Naive B cell (primary cell): ENCODE measurements at places on chromosomes 2 and 18.
A peak's percentile ranks its signal among the peaks of the same experiment; 100 is the strongest.

GRCh38 chr2:3451169-3451568 is 68.2 kb downstream of the ADI1 start:
- no peaks in the 10 kb centered on the region for H3K4me1 ChIP-seq
- peaks cover 26% of the 10 kb centered on the region for H3K36me3 ChIP-seq
- no peaks in the 10 kb centered on the region for H3K27me3 ChIP-seq
- no peak for DNase-seq

GRCh38 chr18:79260510-79260909 is 135.2 kb upstream of the NFATC1 start:
- no peak overlapping the region for H3K4me3 ChIP-seq
- H3K27me3 ChIP-seq = no peaks in the 10 kb centered on the region
- no peak for DNase-seq

DNA sequence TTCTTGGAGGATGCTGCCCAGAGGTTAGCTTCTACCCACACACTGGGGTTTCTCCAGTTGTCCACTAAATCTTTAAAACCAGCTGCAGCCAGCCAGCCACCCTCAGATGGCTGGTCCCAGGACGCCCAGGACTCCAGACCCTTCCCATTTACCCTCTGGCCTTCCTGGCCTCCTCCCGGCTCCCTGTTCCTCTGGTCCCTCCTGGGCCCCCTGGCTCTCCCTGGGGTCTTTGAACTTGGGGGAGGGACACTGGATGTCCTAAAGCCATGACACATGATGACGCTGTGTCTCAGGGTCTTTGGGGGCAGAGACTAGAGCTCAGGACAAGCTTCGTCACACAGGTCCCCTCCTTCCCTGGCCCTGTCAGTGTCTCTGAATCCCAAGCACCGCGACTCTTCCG is 201.1 kb upstream of the HDAC4 start:
- no peak overlapping the region for H3K4me3 ChIP-seq
- DNase-seq = no peak
- H3K27me3 ChIP-seq = peaks cover 30% of the 10 kb centered on the region
- no peaks in the 10 kb centered on the region for H3K4me1 ChIP-seq
- no peaks in the 10 kb centered on the region for H3K36me3 ChIP-seq

GRCh38 chr2:9103663-9104277 is 100.3 kb upstream of the MBOAT2 start:
- H3K36me3 ChIP-seq = no peaks in the 10 kb centered on the region
- H3K27me3 ChIP-seq = no peaks in the 10 kb centered on the region
- no peak for DNase-seq
- no peak overlapping the region for H3K27ac ChIP-seq
- no peaks in the 10 kb centered on the region for H3K4me1 ChIP-seq

DNA sequence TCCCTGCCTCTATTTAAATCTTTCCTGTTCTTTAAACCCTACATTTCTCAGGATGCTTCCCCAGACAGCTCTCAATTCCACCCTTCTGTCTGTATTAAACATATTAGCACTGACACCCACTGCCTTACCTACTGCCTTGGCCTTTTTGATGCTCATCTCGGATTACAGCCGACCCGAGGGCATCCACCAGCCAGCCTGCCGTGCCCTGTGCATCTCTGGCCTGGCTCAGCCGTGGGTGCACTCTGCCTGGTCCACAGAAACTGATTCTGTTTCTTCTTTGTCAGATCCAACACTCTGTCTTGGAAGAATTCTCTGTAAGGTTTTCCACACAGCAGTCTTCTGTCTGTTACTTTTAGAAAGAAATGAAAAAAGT is 27.2 kb downstream of the TANC1 start:
- no peak for DNase-seq
- peaks cover 11% of the 10 kb centered on the region for H3K4me1 ChIP-seq
- no peaks in the 10 kb centered on the region for H3K36me3 ChIP-seq

DNA sequence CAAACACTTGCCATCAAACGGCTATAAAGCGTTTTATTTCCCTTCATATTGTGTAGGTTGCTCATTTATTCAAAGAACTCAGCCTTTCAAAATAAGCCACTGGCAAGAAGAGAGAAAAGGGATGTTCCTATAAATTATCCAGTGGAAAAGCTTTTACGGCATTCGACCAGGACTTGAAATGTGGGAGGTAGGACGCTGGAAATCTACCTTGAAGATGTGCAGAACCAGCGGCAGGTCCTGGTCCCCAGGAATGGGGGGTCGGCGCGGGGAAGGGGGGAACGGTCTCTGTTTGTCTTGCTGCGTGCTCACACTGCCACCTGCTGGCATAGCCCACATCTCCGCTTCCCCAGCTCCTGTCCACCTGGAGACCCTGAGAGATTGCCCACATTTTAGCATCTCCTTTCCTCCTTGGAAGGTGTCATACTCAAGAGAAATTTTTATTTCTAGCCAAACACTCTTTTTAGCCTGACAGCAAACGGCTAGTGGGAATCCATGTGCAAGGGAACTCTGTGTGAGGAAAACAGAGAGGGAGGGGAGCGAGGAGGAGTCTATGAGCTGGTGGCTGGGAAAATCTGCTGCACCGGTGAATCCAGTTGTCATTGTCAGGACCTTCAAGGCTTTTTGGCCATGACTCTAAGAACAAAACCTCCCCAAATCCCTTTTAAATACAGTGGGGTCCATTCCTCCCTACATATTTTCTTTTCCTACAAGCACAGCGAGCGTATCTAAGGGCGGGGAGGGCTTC is 349.0 kb upstream of the PKDCC start:
- peaks cover 8% of the 10 kb centered on the region for H3K4me1 ChIP-seq
- no peak overlapping the region for H3K27ac ChIP-seq
- peaks cover 6% of the 10 kb centered on the region for H3K27me3 ChIP-seq

DNA sequence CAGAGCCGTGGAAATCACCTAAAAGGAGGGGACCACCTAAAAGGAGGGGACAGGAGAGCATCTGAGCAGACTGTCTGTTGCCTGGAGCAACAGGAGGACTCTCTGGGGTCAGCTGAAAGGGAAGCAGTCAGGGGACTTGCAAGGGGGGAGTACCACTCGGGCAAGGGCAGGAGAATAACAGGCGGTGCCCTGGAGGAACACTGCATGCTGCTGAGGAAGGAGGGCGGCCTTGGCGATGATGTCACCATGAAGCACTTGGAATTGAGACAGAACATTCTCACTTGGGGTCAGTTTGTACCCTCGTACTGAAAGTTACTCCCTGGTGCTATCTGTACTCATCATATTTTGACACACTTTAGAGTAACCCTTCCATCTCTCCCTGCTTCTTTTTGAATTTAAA is 18.4 kb downstream of the SIX3 start:
- H3K27ac ChIP-seq = peak overlapping the region; percentile 49
- H3K27me3 ChIP-seq = peaks cover 55% of the 10 kb centered on the region
- no peaks in the 10 kb centered on the region for H3K36me3 ChIP-seq

DNA sequence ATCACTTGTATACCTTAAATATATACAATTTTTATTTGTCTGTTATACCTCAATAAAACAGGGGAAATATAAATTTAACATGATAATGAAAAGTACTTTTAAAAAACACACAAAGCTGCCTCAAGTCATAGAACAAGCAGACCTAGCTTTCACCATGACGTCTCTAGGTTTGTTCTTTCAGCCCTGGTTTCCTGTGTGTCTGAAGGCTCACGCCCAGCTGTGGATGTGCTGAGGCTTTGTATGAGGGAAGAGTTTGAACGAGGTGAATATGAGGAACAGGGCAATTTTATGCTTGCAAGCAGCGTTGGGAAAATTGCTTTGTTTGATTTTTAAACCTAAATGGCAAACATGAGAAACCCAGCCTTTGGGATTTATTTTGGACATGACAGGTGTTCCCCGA is 15.3 kb downstream of the SH3RF3 start:
- no peak overlapping the region for H3K27ac ChIP-seq
- peak; percentile 10 for DNase-seq
- no peak overlapping the region for H3K4me3 ChIP-seq
- no peaks in the 10 kb centered on the region for H3K4me1 ChIP-seq

DNA sequence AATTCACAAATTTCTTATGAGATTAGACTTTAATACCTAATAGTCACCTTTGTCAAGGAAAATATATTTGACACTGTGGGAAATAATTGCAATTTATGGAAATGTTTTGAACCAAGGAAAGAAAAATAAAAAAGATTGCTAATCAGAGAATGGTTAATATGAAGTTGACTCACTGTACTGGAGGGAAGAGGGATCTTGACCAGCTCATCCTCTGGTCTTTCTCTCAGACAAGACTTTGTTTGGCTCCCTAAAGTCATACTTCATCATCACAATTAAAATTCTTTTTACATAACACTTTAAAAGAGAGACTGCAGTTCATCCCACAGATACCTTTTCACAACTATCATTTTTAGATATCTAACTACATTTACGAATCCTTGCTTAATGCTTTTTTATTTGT is 538.5 kb upstream of the ZEB2 start:
- no peak overlapping the region for H3K27ac ChIP-seq
- H3K27me3 ChIP-seq = no peaks in the 10 kb centered on the region
- no peaks in the 10 kb centered on the region for H3K4me1 ChIP-seq
- H3K36me3 ChIP-seq = no peaks in the 10 kb centered on the region
- DNase-seq = no peak

- H3K4me3 ChIP-seq = no peak overlapping the region
- no peaks in the 10 kb centered on the region for H3K27me3 ChIP-seq
- no peaks in the 10 kb centered on the region for H3K4me1 ChIP-seq
- no peak overlapping the region for H3K27ac ChIP-seq
Observed at GRCh38 chr2:133768256-133768655, 200.0 kb upstream of the NCKAP5 start.

GRCh38 chr18:48609820-48610815 is 71.3 kb downstream of the CTIF start:
- H3K27me3 ChIP-seq = no peaks in the 10 kb centered on the region
- no peak overlapping the region for H3K27ac ChIP-seq
- H3K36me3 ChIP-seq = no peaks in the 10 kb centered on the region
- no peaks in the 10 kb centered on the region for H3K4me1 ChIP-seq
- no peak overlapping the region for H3K4me3 ChIP-seq

- H3K27me3 ChIP-seq = peaks cover 52% of the 10 kb centered on the region
- peak within 1 kb of the TSS; percentile 84 for H3K4me3 ChIP-seq
- H3K4me1 ChIP-seq = peaks cover 4% of the 10 kb centered on the region
- H3K27ac ChIP-seq = no peak within 1 kb of the TSS
Observed at GRCh38 chr2:100321866-100322820, at the start of gene LONRF2. TSS of gene LONRF2 (minus strand) at chr2:100322501. CDS start at chr2:100322093, 408 bp downstream.

- no peak overlapping the region for H3K27ac ChIP-seq
- DNase-seq = no peak
Observed at GRCh38 chr2:233929352-233930022, 12.3 kb downstream of the TRPM8 start.

GRCh38 chr2:127563458-127564428 is 28.3 kb downstream of the MYO7B start:
- peaks cover 7% of the 10 kb centered on the region for H3K27me3 ChIP-seq
- H3K36me3 ChIP-seq = no peaks in the 10 kb centered on the region
- no peak for DNase-seq
- H3K27ac ChIP-seq = peak overlapping the region; percentile 85

GRCh38 chr2:215371915-215372897 is 60.3 kb downstream of the ATIC start:
- H3K4me1 ChIP-seq = no peaks in the 10 kb centered on the region
- no peak for DNase-seq
- H3K4me3 ChIP-seq = no peak overlapping the region
- no peaks in the 10 kb centered on the region for H3K36me3 ChIP-seq

- no peak overlapping the region for H3K4me3 ChIP-seq
- H3K27ac ChIP-seq = no peak overlapping the region
- H3K36me3 ChIP-seq = no peaks in the 10 kb centered on the region
Observed at GRCh38 chr2:220044383-220044782, 417.0 kb downstream of the SLC4A3 start.

DNA sequence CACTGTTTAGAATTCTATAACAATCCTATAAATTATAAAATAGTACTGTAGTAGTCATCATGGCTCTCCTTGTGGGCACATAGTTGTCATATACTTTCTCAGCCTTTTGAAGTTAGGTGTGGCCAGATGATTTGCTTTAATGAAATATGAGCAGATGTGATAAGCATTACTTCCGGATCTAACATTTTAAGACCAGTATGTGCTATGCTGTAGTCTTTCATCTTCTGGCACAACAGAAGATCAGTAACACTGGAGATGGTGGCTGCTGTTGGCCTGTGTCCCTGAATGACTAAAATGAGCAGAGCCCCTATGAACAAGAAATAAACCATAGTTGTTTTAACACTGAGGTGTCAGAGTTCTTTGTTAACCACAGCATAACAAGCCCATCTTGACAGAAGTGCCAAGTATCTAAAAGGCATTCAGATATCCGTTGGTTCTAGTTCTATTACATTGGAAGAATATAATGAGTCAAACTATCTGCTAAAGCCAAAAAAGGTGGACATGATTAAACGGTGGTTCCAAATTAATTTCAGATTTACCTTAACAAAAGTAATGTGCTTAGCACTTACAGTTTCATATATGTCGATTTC is 6.3 kb downstream of the MEX3C start:
- no peaks in the 10 kb centered on the region for H3K27me3 ChIP-seq
- DNase-seq = no peak
- H3K4me3 ChIP-seq = no peak overlapping the region
- H3K27ac ChIP-seq = no peak overlapping the region

DNA sequence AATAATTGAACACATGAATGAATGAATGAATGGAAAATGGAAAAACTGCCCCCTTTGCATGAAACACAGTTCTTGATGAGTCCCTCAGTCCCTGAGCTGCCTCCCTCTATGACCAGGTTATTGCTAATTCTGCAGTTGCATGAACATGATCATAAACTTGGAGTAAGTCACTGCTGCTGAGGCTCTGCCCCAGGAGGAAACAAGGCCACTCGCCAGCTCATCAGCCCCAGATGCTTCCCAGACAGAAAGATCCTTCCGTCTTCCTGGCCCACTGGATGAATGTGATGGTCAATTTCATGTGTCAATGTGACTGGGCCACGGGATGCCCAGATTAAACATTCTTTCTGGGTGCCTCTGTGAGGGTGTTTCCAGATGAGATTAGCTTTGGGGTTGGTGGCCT is 16.4 kb downstream of the GPR45 start:
- H3K36me3 ChIP-seq = peaks cover 6% of the 10 kb centered on the region
- H3K4me3 ChIP-seq = no peak overlapping the region
- no peaks in the 10 kb centered on the region for H3K27me3 ChIP-seq
- peaks cover 3% of the 10 kb centered on the region for H3K4me1 ChIP-seq
- H3K27ac ChIP-seq = no peak overlapping the region

DNA sequence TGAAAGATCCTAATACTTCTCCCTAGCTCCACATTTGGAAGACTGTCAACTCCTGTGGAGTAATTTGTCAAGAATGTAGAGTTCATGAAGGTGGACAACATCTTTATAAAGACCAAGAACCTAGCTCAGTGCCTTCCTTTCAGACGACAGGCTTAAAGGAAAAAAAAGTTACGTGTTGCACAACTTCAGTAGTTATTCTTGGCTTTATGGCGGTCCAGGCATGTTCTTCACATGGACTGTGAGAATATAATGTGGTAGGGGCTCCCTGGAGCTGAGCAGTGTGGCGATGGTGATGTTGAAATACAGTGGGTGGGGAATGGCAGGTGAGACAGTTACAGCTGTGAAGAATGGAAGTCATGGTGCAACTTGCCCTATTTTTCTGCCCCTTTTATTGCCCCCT is 3.9 kb downstream of the TAF1B start:
- no peak overlapping the region for H3K4me3 ChIP-seq
- H3K27me3 ChIP-seq = no peaks in the 10 kb centered on the region
- DNase-seq = no peak
- H3K4me1 ChIP-seq = peaks cover 32% of the 10 kb centered on the region
- no peak overlapping the region for H3K27ac ChIP-seq
